ENCODE measurements at places on chromosomes 1 and 21.
A peak's percentile ranks its signal among the peaks of the same experiment; 100 is the strongest.

GRCh38 chr1:3128431-3129132, 59.6 kb downstream of the PRDM16 start:
- no peak for DNase-seq

- DNase-seq, result peak; percentile 86
Observed at GRCh38 chr1:17874710-17875109, 119.6 kb downstream of the ACTL8 start.

DNA sequence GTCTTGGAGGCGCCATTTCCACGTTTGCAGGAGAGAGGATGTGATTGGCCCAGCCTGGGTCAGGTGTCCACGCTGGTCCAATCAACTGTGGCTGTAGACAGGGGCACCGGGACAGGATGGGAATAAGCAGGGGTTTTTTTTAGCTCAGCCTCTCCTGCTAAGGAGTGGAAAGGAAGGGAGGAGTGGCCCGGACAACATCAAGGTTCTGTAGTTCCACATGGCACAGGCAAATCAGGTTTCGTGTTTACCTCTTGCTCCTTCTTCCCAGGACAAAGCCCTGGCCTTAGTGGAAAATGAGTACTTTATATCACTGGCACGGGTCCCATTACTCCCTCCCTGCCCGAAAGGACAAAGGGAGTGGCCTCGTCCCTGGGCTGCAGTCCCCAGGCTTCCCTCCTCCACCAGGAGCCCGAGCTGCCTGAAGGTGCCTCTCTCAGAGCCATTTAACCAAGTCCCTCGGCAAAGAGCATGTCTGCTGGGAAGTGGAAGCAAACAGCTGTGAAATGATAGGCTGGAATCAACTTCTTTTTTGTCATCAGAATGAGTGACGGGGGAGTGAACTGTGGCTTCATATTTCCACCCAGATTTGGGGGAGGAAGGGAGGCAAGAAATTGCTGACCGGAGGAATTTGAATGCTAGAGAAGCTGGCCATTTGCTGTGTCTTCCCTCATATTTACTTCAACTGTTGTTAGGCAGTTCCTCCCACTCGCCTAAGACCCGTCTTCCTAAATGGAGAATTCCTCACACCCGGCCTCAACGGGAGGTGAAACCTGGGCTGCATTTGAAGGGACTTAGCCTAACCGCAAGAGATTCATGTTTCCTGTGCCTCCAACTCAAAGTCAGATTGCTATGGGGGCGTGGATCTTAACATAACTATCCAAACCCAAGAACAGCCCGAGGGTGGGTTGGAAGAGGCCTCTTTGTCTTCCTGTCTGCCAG, 84.9 kb upstream of the SLC44A3 start:
- DNase-seq, result no peak

GRCh38 chr1:51331206-51332100, 1.1 kb upstream of the TTC39A start:
- DNase-seq, result peak; percentile 81

DNA sequence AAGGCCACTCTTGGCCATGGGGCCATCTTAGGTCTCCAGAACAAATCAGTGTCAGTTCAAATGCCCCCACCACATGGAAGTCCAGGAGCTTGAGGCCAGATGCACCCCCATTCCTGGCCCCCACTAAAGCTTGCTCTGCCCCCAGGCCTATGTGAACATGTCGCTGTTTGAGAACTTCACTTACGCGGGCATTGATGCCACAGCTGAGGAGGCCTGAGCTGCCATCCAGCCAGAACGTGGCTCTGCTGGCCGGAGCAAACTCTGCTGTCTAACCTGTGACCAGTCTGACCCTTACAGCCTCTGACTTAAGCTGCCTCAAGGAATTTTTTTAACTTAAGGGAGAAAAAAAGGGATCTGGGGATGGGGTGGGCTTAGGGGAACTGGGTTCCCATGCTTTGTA, 15.1 kb upstream of the MPL start:
- no peak for DNase-seq
